ENCODE measurements at places on chromosomes 12 and 14. TPM values are rescaled to one million over a fixed set of nuclear protein-coding genes. Genes with fewer than 3 reads are reported as not detected.

- DNase-seq, result no peak
- H3K27ac ChIP-seq, result no peak overlapping the region
- peaks cover 31% of the 10 kb centered on the region for H3K4me1 ChIP-seq
- H3K27me3 ChIP-seq, result no peaks in the 10 kb centered on the region
Observed at GRCh38 chr12:92537290-92537960, 165.4 kb upstream of the PLEKHG7 start.

- H3K36me3 ChIP-seq, result no peaks in the 10 kb centered on the region
- H3K4me3 ChIP-seq, result no peak overlapping the region
- peaks cover 23% of the 10 kb centered on the region for H3K4me1 ChIP-seq
Observed at GRCh38 chr12:20205854-20206253, 162.5 kb upstream of the PDE3A start.

DNA sequence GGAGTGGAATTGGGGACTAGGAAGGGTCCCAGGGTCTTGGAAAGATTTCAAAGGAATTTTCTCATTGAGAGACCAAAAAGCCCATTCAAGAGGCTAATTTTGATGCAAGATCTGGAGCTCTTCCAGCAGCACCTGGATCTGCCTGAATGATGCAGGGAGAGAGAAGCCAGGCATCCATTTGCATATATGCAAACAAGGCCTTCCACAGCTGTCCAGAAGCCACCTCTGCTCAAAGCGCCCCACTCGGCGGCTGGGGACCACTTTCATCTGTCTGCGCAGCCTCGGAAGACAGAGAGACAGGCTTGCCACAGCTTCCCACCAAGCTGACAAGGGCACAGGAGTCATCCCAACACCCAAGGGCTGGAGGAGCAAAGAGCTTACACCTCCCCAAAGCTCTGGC, 295.6 kb downstream of the DPF3 start:
- H3K27ac ChIP-seq, result no peak overlapping the region
- H3K4me3 ChIP-seq, result no peak overlapping the region
- no peaks in the 10 kb centered on the region for H3K4me1 ChIP-seq
- no peak for DNase-seq

- H3K27ac ChIP-seq, result no peak overlapping the region
- H3K36me3 ChIP-seq, result no peaks in the 10 kb centered on the region
- peak; percentile 52 for DNase-seq
- peaks cover 8% of the 10 kb centered on the region for H3K4me1 ChIP-seq
Observed at GRCh38 chr14:98946940-98947339, 325.1 kb downstream of the BCL11B start.

Gene ESPL1
- total RNA-seq, result 1.9 TPM

- no peak overlapping the region for H3K27ac ChIP-seq
- no peak overlapping the region for H3K4me3 ChIP-seq
- no peak for DNase-seq
- no peaks in the 10 kb centered on the region for H3K4me1 ChIP-seq
Observed at GRCh38 chr12:109910969-109911348, 10.9 kb downstream of the TCHP start.

Gene TAS2R14
- 6.8 TPM for total RNA-seq

Gene MYH6
- total RNA-seq, result not detected

DNA sequence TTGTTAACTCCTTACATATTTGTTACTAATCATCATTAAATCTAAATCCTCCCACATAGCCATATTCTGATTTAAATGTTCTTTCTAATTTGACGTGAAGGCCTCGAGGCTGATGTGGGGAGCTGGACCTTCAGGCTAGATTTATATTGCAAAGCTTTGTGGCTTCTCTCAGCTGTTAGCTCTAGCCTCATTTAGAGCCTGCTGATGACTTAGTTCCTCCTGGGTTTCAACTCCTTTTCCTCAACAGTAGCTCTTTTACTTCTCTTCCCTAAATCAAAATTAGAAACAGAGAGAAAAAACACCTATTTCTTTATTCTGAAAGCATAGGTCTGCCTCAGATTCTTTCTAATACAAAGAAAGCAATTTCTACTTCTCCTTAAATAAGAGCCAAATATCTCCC, 477.5 kb upstream of the CCDC196 start:
- no peaks in the 10 kb centered on the region for H3K4me1 ChIP-seq
- no peaks in the 10 kb centered on the region for H3K36me3 ChIP-seq

- no peak for DNase-seq
- H3K4me3 ChIP-seq, result no peak overlapping the region
- no peaks in the 10 kb centered on the region for H3K36me3 ChIP-seq
- no peak overlapping the region for H3K27ac ChIP-seq
Observed at GRCh38 chr12:104011253-104011652, 38.7 kb downstream of the GLT8D2 start.

Gene KLHL33
- 0.41 TPM for total RNA-seq

DNA sequence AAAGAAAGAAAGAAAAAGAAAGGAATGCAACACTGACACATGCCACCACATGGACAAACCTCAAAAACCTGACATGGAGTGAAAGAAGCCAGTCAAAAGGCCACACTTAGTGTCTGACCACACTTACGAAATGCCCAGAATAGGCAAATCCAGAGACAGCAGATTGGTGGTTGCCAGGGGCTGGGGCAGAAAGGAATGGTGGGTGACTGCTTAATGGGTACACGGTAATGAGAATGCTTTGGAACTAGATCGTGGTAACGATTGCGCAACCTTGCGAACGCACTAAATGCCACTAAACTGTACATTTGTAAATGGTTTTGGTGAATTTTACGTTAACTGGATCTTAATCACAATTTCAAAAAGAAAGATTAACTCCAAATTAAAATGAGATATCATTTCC, 39.5 kb downstream of the SCARB1 start:
- H3K27me3 ChIP-seq, result no peaks in the 10 kb centered on the region
- peaks cover 4% of the 10 kb centered on the region for H3K4me1 ChIP-seq
- no peak overlapping the region for H3K27ac ChIP-seq
- no peak for DNase-seq

Gene TMCC3
- total RNA-seq, result 4.9 TPM

Gene B4GALNT1
- total RNA-seq, result 3.4 TPM

Gene DLK1
- total RNA-seq, result 0.36 TPM

Gene ATL1
- total RNA-seq, result 22.5 TPM

DNA sequence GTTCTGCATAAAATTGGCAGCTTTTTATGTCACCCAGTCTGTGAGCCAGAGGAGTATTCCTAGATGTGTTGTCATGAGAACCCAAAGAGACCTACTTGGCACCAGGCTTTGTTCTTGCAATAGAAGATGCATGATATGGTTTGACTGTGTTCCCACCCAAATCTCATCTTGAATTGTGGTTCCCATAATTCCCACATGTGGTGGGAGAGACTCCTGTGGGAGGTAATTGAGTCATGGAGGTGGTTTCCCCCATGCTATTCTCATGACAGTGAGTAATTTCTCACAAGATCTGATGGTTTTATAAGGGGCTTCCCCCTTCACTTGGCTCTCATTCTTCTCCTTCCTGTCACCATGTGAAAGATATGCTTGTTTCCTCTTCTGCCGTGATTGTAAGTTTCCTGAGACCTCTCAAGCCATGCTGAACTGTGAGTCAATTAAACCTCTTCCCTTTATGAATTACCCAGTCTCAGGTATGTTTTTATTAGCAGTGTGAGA, 572.0 kb upstream of the ATP2B1 start:
- no peaks in the 10 kb centered on the region for H3K27me3 ChIP-seq
- H3K27ac ChIP-seq, result no peak overlapping the region
- no peaks in the 10 kb centered on the region for H3K4me1 ChIP-seq
- DNase-seq, result no peak

GRCh38 chr14:91220581-91221000, 23.9 kb downstream of the GPR68 start:
- H3K4me1 ChIP-seq, result no peaks in the 10 kb centered on the region
- H3K27me3 ChIP-seq, result no peaks in the 10 kb centered on the region
- H3K36me3 ChIP-seq, result peaks cover 13% of the 10 kb centered on the region
- H3K27ac ChIP-seq, result no peak overlapping the region
- no peak for DNase-seq

DNA sequence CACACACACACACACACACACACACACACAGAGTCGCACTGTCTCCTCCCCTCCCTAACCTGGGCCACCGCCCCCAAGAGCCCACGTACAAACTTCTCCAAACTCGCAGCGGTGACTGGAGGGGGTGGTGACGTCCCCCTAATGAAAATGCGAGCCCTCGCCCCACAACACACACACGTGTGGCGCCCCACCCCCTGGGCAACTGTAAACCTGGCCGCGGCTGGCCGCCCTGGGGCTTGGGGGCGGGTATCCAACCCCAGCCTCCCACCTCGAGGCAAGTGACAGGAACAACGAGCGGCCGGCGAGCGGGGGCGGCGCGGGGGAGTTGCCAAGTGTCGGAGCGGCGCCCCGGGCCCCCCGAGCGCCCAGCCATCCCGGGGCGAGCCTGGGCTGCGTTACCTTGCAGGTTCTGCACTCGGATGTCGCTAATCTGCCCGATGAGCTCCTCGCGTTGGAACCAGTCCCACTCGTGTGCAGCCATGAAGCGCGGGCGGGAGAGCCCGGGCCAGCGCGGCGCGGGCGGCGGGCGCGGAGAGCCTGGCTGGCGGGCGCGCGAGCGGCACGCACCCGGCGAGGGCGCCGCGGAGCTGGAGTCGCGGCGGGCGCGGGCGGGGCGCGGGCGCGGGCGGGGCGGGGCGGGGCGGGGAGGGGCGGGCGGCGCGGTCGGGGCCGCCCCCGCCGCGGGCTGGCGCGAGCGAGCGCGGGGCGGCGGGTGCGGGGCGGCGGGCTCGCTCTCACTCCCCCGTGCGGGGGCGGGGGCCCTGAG, at the start of gene CLMN:
TSS of gene CLMN (minus strand) at position 597 of the 766 bp plus-strand sequence. CDS start at position 481, 116 bp downstream.
- peak within 1 kb of the TSS; percentile 54 for H3K27ac ChIP-seq
- peak within 1 kb of the TSS; percentile 83 for H3K4me3 ChIP-seq
- H3K36me3 ChIP-seq, result no peaks in the 10 kb centered on the region
- H3K27me3 ChIP-seq, result no peaks in the 10 kb centered on the region
- no peak for DNase-seq

GRCh38 chr12:26399381-26399780, 204.0 kb downstream of the SSPN start:
- peaks cover 62% of the 10 kb centered on the region for H3K36me3 ChIP-seq
- no peak overlapping the region for H3K4me3 ChIP-seq
- H3K27me3 ChIP-seq, result no peaks in the 10 kb centered on the region
- no peaks in the 10 kb centered on the region for H3K4me1 ChIP-seq
- H3K27ac ChIP-seq, result no peak overlapping the region

Gene FLRT2
- total RNA-seq, result 3.0 TPM

DNA sequence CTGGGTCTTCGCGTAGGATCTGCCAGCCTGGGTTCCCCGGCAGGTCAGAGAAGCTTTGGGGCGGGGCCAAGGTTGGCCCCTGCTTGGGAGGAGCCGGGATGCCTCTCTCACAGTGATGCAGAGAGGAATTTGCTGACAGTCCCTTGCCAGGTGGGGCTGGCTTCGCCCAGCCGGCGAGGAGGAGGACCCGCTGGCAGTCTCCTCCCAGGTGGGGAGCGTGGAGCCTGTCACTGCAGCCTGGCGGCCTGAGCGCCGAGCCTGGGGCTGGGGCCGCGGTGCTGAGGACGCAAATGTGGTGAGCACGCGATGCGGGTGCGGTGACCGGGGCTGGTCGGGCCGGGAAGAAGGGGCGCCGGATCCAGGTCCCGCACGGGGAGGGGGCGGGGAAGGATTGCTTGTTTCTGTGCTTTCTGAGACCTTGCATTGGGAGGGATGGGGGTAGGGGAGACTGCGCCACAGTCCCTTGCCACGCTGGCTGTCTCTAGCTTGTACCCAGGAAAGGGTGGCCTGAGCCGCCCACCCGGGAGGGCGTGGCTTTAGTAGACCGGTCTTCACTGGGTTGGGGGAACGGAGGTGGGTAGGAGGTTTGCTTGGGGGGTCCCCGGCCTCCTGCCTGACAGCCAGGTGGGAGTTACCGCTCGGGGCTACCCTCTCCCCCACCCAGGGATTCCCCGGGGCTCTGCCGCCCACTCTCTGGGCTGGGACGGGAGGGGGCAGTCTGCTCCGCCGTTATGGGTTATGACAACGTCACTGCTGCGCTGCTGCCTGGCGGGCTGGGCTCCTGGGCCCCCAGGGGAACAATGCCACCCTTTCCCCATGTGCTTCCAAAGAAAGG, at the start of gene TMEM63C:
TSS of gene TMEM63C (plus strand) at position 196 of the 835 bp plus-strand sequence. CDS start 37,016 bp downstream, outside the sequence.
- H3K4me3 ChIP-seq, result peak within 1 kb of the TSS; percentile 35
- no peaks in the 10 kb centered on the region for H3K36me3 ChIP-seq
- H3K27ac ChIP-seq, result no peak within 1 kb of the TSS
- peaks cover 28% of the 10 kb centered on the region for H3K27me3 ChIP-seq
- DNase-seq, result no peak
- H3K4me1 ChIP-seq, result peaks cover 11% of the 10 kb centered on the region

GRCh38 chr14:102486513-102487203, 22.9 kb downstream of the ANKRD9 start:
- no peaks in the 10 kb centered on the region for H3K27me3 ChIP-seq
- H3K4me3 ChIP-seq, result no peak overlapping the region
- no peak overlapping the region for H3K27ac ChIP-seq
- peaks cover 4% of the 10 kb centered on the region for H3K36me3 ChIP-seq

All from sigmoid colon (tissue), 7 donors.